Right lobe of liver (tissue), 6 donors: ENCODE measurements at places on chromosomes 5 and 9. TPM values are rescaled to one million over a fixed set of nuclear protein-coding genes. Genes with fewer than 3 reads are reported as not detected.
A peak's percentile ranks its signal among the peaks of the same experiment; 100 is the strongest.

Gene PHPT1
- total RNA-seq, result 52.1 TPM

GRCh38 chr9:76358628-76359280, 35.5 kb downstream of the RFK start:
- DNase-seq, result no peak
- H3K36me3 ChIP-seq, result no peaks in the 10 kb centered on the region
- no peak overlapping the region for H3K4me3 ChIP-seq
- no peaks in the 10 kb centered on the region for H3K4me1 ChIP-seq
- H3K27me3 ChIP-seq, result no peaks in the 10 kb centered on the region
- H3K27ac ChIP-seq, result no peak overlapping the region

GRCh38 chr5:54534191-54535004, 16.8 kb downstream of the SNX18 start:
- no peaks in the 10 kb centered on the region for H3K27me3 ChIP-seq
- H3K4me1 ChIP-seq, result no peaks in the 10 kb centered on the region
- H3K27ac ChIP-seq, result peak overlapping the region; percentile 33
- no peaks in the 10 kb centered on the region for H3K36me3 ChIP-seq
- H3K4me3 ChIP-seq, result no peak overlapping the region

DNA sequence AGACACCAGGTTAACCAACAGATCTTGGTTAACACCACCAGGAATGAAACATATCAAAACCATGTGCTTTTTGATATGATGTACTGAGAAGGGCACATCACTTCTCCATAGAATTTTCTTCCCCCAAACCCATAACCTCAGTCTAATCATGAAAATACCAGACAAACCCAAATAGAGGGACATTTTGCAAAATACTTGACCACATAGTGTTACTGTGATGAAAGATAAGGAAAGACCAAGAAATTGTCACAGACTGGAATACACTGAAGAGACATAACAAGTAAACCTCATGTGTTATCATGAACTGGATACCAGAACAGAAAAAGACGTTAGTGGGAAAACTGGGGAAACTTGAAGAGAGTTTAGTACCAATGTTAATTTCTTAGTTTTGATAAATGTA, 74.9 kb upstream of the VCAN start:
- H3K27me3 ChIP-seq, result no peaks in the 10 kb centered on the region

Gene CLIC3
- total RNA-seq, result not detected

DNA sequence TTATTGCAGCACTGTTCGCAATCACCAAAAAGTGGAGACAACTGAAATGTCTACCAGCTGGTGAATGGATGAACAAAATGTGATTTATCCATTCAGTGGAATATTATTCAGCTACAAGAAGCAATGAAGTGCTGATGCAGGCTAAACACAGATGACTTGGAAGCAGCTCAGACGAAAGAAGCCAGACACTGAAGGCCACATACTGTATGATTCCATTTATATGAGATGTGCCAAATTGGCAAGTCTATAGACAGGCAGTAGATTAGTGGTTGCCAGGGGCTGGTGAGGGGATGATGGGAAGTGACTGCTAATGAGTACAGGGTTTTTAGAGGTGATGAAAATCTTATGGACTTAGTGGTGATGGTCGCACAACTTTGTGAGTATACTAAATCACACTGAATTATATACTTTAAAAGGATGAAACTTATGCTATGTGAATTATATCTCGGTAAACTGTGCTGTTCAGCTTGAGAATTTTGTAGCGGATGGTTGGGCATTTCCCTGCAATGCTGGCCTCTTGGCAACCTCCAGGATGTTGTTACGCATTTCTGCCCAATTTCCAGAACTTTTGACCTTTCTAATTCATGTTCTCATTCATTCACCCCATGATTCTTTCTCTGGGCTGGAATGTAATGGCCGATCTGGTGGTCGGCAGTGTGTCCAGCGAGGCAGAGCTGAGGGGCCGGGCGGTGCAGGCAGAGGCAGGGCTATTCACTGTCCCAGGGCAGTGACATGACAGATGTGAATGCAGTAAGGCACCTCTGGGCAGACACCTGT, 22.0 kb upstream of the WNK2 start:
- no peak for DNase-seq
- no peaks in the 10 kb centered on the region for H3K27me3 ChIP-seq
- peaks cover under 1% of the 10 kb centered on the region for H3K4me1 ChIP-seq
- H3K4me3 ChIP-seq, result no peak overlapping the region

DNA sequence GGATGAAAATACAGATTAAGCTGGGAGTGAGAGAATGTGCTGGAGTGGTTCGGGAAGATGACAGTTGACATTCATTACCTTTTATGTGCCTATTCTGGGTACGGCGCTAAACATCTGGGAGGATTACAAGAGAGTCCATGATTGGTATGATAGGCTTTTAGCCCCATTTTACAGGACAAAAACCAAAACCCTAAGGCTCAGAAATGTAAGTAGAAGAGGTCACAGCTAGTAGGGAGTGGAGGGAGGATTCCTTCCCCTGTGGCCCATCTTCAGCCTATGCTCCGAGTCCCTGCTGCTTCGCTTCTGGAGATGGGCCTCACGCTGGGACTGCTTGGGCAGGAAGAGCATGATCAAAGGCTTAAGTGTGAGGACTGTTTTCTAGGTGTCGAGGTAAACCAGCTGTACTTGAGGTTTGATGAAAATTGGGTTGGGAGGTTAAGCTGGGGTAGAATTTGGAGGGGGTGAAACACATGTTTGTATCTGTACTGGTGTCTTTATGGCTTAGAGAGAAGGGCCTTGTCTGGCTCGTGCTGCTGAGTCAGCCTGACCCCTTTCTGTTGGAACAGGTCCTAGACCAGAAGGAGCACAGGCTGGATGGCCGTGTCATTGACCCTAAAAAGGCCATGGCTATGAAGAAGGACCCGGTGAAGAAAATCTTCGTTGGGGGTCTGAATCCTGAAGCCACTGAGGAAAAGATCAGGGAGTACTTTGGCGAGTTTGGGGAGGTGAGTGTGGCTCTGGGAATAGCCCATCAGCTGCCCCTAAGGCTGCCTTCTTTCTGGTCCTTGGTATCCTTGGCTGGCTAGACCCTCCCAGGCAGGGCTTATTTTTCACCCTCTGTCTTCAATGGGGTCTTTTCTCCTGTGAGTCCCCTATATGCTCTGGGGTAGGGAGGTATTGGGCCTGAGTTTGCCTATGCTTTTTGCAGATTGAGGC, 2.1 kb downstream of the HNRNPAB start:
- peaks cover 46% of the 10 kb centered on the region for H3K36me3 ChIP-seq
- no peak overlapping the region for H3K27ac ChIP-seq
- H3K4me3 ChIP-seq, result peak overlapping the region; percentile 91
- no peaks in the 10 kb centered on the region for H3K4me1 ChIP-seq
- peak; percentile 63 for DNase-seq

Gene ARHGAP26
- total RNA-seq, result 13.1 TPM

DNA sequence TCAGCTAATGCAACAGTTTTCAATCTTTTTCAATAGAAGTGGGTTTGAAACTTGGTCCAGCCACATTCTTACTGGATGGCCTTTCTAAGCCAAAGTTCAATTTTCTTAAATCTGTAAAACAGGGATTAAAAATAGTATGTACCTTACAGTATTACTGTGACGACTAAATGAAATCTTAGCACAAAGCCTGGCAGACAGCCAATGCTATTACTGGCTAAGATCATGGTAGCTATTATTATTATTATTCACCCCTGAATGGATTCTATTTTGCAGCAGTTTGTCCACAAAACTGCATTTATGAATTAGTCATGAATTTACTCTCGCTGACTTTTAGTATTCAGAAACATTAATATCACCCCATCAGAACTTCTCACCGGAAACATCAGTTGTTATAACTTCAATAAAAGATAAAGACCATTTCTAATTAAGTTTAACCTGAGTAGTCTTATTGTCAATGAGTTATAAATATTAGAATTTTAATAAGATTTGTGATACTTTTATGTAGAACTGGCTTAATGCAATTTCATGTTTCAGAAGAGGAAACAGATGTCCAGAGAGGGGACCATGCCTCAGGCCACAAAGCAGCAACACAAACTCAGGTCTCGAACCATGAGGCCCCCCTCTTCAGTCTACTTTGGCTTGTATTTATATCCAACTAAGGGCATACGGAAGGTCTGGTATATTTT, 468.2 kb downstream of the ARHGEF28 start:
- H3K4me1 ChIP-seq, result no peaks in the 10 kb centered on the region
- H3K36me3 ChIP-seq, result no peaks in the 10 kb centered on the region
- H3K27me3 ChIP-seq, result no peaks in the 10 kb centered on the region
- no peak for DNase-seq
- no peak overlapping the region for H3K4me3 ChIP-seq

DNA sequence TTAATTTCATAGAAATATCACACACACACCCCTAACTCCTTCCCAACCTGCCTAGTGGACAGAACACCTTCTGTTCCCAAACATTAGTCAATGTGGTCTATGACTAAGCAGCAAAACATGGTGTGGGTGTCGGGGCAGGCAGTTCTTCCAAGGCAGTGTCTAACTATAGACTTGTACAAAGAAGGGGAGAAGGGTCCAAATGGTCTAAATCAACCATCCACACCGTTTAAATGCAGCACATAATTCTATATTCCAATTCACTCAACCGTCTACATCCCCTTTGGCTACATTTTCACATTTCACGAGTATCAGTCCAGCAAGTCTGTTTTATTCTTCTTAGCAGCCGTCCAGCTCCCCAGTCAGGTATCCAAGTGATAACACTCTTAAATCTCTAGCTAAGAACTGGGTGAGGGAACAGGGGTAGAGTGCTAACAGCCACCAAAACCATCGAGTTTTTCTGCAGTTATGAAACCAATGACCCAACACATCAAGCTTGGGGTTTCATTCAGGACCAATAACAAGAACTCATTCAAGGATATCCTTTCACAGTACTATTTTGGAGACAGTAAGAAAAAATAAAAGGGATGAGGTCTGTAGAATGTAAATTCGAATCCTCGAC, 3.3 kb downstream of the ZNF608 start:
- no peaks in the 10 kb centered on the region for H3K36me3 ChIP-seq
- H3K4me1 ChIP-seq, result peaks cover 17% of the 10 kb centered on the region
- H3K27me3 ChIP-seq, result no peaks in the 10 kb centered on the region
- H3K4me3 ChIP-seq, result peak overlapping the region; percentile 58
- DNase-seq, result peak; percentile 34

- no peak overlapping the region for H3K27ac ChIP-seq
- H3K4me1 ChIP-seq, result no peaks in the 10 kb centered on the region
- H3K27me3 ChIP-seq, result no peaks in the 10 kb centered on the region
Observed at GRCh38 chr5:146248561-146248960, 45.2 kb downstream of the RBM27 start.

Gene SPINK6
- total RNA-seq, result not detected

DNA sequence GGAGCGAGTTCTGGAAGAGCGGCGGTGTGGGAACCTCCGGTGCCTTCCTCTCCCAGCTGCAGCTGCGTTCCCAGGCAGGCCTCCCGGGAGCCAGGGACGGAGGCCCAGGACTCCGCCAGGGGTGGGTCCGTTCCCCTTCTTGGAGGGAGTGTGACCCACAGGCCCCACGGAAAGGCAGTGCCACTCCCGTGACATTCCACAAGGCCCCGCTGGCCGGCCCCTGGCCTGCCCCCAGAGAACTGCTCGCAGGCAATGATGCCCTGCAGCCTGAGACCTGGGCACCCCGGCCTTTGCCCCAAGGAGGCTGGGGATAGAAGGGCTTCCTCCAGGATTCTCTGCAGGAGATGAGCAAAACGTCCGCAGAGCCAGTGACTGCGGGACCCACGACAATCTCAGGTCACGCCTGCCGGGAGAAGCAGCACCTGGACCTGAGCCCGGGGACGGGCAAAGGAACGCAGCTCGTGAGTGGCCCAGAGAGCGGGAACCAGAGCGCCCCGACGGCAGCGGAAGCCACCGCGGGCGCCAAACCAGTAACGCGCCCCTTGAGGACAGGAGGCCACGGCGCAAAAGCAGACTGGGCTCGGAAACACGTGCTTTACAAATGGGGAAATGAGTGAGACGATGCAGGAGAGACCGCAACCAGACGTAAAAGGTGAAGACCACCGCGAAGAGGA, 9.3 kb downstream of the OBP2B start:
- no peak overlapping the region for H3K4me3 ChIP-seq
- DNase-seq, result no peak
- H3K27ac ChIP-seq, result no peak overlapping the region
- H3K27me3 ChIP-seq, result no peaks in the 10 kb centered on the region
- no peaks in the 10 kb centered on the region for H3K36me3 ChIP-seq
- H3K4me1 ChIP-seq, result no peaks in the 10 kb centered on the region

DNA sequence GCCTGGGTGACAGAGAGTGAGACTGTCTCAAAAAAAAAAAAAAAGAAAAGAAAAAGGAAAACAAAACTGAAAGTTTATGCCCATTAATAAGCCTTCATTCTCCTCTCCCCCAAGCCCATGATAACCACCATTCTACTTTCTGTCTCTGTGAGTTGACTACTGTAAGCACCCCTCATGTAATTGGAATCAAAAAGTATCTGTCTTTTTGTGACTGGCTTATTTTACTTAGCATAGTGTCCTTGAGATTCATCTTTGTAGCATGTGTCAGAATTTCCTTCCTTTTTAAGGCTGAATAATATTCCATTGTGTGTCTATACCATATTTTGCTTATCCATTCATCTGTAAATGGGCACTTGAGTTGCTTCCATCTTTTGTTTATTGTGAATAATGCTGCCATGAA, 14.0 kb upstream of the TMEM171 start:
- no peak overlapping the region for H3K27ac ChIP-seq
- no peaks in the 10 kb centered on the region for H3K36me3 ChIP-seq
- no peak for DNase-seq
- H3K4me3 ChIP-seq, result no peak overlapping the region

GRCh38 chr9:87310827-87311523, 186.7 kb upstream of the DAPK1 start:
- no peaks in the 10 kb centered on the region for H3K36me3 ChIP-seq
- no peak for DNase-seq
- no peak overlapping the region for H3K27ac ChIP-seq
- H3K27me3 ChIP-seq, result no peaks in the 10 kb centered on the region
- no peak overlapping the region for H3K4me3 ChIP-seq

Gene GDNF
- 0.15 TPM for total RNA-seq

- peak overlapping the region; percentile 93 for H3K4me3 ChIP-seq
- H3K4me1 ChIP-seq, result peaks cover 36% of the 10 kb centered on the region
- H3K27ac ChIP-seq, result peak overlapping the region; percentile 98
- H3K27me3 ChIP-seq, result no peaks in the 10 kb centered on the region
- H3K36me3 ChIP-seq, result peaks cover 61% of the 10 kb centered on the region
Observed at GRCh38 chr5:132487841-132488555, 2.6 kb downstream of the IRF1 start.

- H3K27ac ChIP-seq, result no peak overlapping the region
- H3K4me1 ChIP-seq, result no peaks in the 10 kb centered on the region
- H3K36me3 ChIP-seq, result no peaks in the 10 kb centered on the region
- no peak overlapping the region for H3K4me3 ChIP-seq
- no peak for DNase-seq
Observed at GRCh38 chr5:135632798-135633197, 54.0 kb upstream of the CXCL14 start.

GRCh38 chr5:171980792-171981191, 25.6 kb downstream of the FBXW11 start:
- no peaks in the 10 kb centered on the region for H3K4me1 ChIP-seq
- H3K4me3 ChIP-seq, result no peak overlapping the region
- no peak for DNase-seq
- no peaks in the 10 kb centered on the region for H3K36me3 ChIP-seq
- no peaks in the 10 kb centered on the region for H3K27me3 ChIP-seq
- H3K27ac ChIP-seq, result no peak overlapping the region

DNA sequence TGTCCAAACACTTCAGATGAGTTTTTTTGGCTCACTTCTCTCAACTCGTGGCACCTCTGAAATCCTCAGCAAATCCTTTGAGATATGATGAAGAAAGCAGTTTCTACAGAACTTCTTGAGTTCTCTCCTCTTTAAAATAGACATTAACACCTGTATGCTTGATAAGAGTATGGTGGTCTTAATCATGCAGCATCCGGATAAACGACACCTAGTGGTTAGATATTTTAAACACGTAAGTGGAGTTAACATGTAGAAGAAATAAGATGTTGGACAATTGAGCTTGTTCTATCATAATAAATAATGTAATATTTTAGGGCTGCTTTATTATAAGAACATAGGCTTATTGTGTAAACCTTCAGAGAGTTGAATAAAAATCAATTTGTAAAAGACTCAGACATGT, 324.8 kb downstream of the CYLC2 start:
- no peaks in the 10 kb centered on the region for H3K36me3 ChIP-seq
- no peak overlapping the region for H3K4me3 ChIP-seq
- no peaks in the 10 kb centered on the region for H3K27me3 ChIP-seq
- no peak for DNase-seq
